ENCODE measurements at places on chromosomes 7 and 10.

DNA sequence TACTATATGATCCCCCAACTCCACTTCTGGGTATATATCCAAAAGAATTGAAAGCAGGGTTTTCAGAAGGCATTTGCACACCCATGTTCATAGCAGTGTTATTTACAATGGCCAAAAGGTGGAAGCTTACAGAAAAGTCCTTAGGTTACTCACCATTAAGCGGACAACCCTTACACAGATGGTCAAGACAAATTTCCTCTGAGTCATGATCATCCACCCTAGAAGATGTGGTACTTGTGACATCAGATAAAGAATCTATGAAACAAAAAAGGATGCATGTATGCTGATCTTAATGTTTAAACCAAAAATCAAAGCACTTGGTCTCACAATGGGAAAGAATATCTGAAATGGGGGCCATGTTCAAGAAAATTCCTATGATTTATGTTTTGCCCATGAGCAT is 31.1 kb downstream of the ZC3HAV1 start:
- no peak for DNase-seq

- DNase-seq, result no peak
These were observed 305.3 kb downstream of the PRPF18 start for GRCh38 chr10:13892001-13892491.

DNA sequence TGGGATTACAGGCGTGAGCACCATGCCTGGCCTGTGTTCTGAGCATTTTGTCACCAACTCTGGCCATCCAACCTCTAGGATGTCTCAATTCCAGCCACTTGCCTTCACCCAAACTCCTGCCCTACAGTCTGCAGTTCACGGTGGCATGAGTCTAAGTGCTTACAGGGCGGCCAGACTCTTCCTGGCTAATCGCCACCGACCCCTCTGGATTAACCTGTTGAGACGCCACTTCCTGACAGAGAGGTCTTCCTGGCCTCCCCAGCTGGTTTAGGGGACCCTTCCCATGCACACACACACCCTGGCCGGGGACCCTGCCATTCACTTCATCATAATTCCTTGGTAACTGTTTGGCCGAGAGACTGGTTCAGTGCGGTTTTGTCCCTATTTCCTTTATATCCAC is 211.5 kb upstream of the SH2B2 start:
- no peak for DNase-seq

- DNase-seq, result no peak
These were observed 124.2 kb upstream of the SEM1 start for GRCh38 chr7:96833676-96834453.

GRCh38 chr10:91210435-91210834 is 10.0 kb upstream of the PCGF5 start:
- DNase-seq, result no peak

- DNase-seq, result no peak
These were observed 339.8 kb downstream of the SEMA3D start for GRCh38 chr7:84847038-84847437.

GRCh38 chr10:70846795-70847194 is 31.0 kb downstream of the SGPL1 start:
- no peak for DNase-seq

Data from activated CD4-positive, CD25-positive, alpha-beta regulatory T cell treated with anti-CD3 and anti-CD28 coated beads, Interleukin-2, amount 50 U/mL, for 72 hours (primary cell).